ENCODE measurements at places on chromosomes 12 and 14. TPM values are rescaled to one million over a fixed set of nuclear protein-coding genes. Genes with fewer than 3 reads are reported as not detected.

Gene CARMIL3
- total RNA-seq, result 0.08 TPM

Gene TAS2R7
- not detected for total RNA-seq

Gene CCDC175
- not detected for total RNA-seq

Gene SDR9C7
- total RNA-seq, result not detected

Gene ADAM21
- total RNA-seq, result 0.48 TPM

Gene EXD2
- 16.7 TPM for total RNA-seq

Gene KCNH3
- total RNA-seq, result 0.16 TPM

Gene ANKS1B
- total RNA-seq, result 1.2 TPM

Gene ZBTB1
- 21.5 TPM for total RNA-seq

Gene MYF5
- total RNA-seq, result not detected

Gene BMP4
- total RNA-seq, result 8.8 TPM

Gene KRT77
- not detected for total RNA-seq

Gene FGF6
- total RNA-seq, result not detected

Gene RNFT2
- 0.62 TPM for total RNA-seq

Gene TSPAN19
- total RNA-seq, result 0.27 TPM

Gene DPPA3
- total RNA-seq, result not detected

Gene TESPA1
- 0.59 TPM for total RNA-seq

Gene NTF3
- total RNA-seq, result 1.1 TPM

Gene SERPINA12
- total RNA-seq, result not detected

Gene SLC39A5
- total RNA-seq, result not detected

Gene CDCA3
- total RNA-seq, result 1.3 TPM

Gene REP15
- 6.3 TPM for total RNA-seq

Gene TBPL2
- not detected for total RNA-seq

Gene PPP1R12A
- 38.8 TPM for total RNA-seq

Gene PMCH
- not detected for total RNA-seq

Gene CLEC7A
- total RNA-seq, result 2.3 TPM

Gene RPS6KL1
- total RNA-seq, result 16.8 TPM

Gene ASIC1
- total RNA-seq, result 1.6 TPM

Gene B4GALNT3
- 32.1 TPM for total RNA-seq

Gene KCNC2
- total RNA-seq, result not detected

Gene RPL10L
- not detected for total RNA-seq

Gene EID3
- total RNA-seq, result 1.2 TPM

Gene LIN7A
- total RNA-seq, result 9.8 TPM

Gene SALL2
- 3.1 TPM for total RNA-seq

Gene SERPINA9
- total RNA-seq, result not detected

Gene LALBA
- not detected for total RNA-seq

Gene PTPN21
- total RNA-seq, result 32.2 TPM

Gene CDKN3
- total RNA-seq, result 5.2 TPM
